ENCODE measurements at places on chromosomes 2 and 18.

DNA sequence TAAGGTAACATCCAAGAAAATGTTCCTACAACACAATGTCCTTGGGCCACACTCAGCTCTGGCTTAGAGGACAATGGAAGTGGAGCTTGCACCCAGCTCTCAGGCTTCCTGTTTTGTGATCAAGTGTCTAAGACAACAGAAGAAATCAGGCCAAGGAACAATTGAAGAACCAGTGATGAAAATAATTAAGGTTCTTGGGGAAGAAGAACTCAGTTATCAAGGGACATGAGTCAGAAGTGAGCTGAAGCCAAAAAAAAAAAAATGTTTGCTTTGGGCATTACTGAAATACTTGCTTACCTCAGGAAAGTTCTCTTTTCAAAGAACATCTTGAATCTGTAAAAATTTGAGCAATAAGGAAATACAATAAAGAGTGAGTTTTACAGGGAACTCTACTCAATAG is 299.0 kb downstream of the FBXO15 start:
- H3K27ac ChIP-seq = no peak overlapping the region
- peaks cover 3% of the 10 kb centered on the region for H3K4me1 ChIP-seq
- no peak for DNase-seq
- no peaks in the 10 kb centered on the region for H3K27me3 ChIP-seq

- H3K27ac ChIP-seq = peak overlapping the region; percentile 34
- H3K27me3 ChIP-seq = no peaks in the 10 kb centered on the region
- H3K36me3 ChIP-seq = no peaks in the 10 kb centered on the region
- no peak for DNase-seq
- H3K4me1 ChIP-seq = peaks cover 21% of the 10 kb centered on the region
- no peak overlapping the region for H3K4me3 ChIP-seq
These were observed 212.2 kb downstream of the TRIB2 start for GRCh38 chr2:12928775-12929401.

DNA sequence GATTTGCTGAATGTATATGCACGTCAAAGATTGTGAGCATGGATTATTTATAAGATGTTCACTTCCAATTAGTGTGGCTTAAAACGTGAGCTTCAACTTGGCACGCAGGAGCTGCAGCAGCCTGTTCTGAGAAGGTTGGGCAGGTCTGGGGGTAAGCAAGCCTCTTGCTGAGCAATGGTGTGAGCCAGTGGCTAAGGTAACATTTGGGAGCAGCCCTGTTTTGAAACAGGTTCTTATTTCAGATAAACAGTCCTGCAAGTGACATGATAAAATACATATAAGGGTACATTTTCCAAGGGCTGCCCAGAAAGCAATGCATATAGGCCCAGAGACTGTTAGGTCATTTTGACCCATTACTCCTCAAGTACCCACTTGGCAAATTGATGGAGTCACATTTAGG is 415.3 kb downstream of the ZNF521 start:
- no peak overlapping the region for H3K4me3 ChIP-seq
- no peaks in the 10 kb centered on the region for H3K36me3 ChIP-seq
- H3K4me1 ChIP-seq = no peaks in the 10 kb centered on the region

DNA sequence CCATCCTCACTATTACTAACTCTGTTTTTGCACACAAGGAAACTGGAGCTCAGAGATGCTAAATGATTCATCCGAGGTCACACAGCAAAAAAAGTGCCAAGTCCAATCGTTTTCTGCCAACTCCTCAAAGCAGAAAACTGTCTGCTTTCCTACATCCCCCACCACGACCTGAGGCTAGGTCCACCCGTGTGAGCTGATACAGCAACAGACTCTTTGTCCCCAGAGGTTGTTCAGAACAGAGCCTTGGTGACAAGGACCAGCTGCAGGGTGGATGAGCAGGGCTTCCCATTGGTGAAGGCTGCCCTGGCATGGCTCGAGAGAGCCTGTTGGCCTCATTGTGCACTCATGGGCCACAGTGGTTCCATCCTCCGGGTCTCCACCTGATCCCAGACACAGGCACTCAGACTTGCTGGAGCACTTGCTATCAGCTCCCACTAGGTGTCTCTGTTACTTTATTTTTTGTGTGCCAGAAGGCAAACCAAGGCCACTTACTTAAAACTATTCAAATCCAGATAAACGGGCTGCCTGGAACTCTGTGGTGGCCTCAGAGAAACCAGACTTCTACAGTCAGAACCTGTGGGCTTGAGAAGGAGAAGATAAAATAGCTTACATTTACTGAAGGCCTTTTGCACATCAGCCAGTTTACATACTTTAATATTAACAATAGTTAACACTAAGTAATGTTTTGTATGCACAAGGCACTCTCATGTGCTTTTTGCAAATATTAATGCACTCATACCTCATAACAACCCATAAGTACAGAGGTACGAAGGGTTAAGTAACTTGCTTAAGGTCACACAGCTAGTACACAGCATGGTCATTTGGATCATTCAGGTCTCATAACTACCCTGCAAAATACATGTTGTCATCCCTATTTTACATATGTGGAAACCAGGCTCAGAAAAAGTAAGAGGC is 62.9 kb upstream of the CTIF start:
- H3K4me1 ChIP-seq = no peaks in the 10 kb centered on the region
- no peak overlapping the region for H3K4me3 ChIP-seq
- H3K27ac ChIP-seq = no peak overlapping the region
- no peaks in the 10 kb centered on the region for H3K36me3 ChIP-seq
- no peaks in the 10 kb centered on the region for H3K27me3 ChIP-seq
- DNase-seq = peak; percentile 54

DNA sequence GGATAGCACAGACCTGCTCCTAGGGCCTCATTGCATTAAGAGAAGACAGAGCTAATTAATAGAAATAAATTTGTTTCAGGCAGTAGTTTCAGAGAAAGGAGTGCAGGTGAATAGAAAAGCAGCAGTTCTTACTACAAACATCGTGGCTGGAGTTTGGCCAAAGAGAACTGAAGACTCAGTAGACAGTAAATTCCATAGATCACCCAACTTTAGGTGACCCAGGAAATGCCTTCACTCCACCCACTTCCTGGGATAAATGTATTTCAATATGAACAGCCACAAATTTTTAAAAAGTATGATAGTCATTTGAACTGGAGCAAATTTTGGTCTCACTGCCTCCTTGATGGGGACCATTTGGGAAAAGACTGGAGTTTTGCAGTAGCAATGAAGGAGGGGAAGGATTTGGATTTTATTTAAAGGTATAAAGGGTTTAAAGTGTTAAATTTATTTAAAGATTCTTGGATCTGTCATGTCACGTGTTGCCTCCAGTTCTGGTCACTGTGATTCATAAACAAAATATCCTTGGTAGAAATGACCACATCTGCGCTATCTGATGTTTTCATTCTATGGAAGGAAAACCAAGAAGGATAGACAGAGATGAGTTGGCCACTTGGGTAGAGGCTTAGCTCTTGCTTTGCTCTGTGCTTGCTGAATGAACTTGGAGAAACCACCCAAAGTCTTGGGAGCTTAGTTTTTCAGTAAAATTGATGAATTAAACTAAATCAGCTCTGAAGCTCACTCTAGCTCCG is 390.2 kb downstream of the THSD7B start:
- no peaks in the 10 kb centered on the region for H3K4me1 ChIP-seq
- H3K36me3 ChIP-seq = no peaks in the 10 kb centered on the region
- H3K27ac ChIP-seq = no peak overlapping the region
- H3K27me3 ChIP-seq = no peaks in the 10 kb centered on the region

DNA sequence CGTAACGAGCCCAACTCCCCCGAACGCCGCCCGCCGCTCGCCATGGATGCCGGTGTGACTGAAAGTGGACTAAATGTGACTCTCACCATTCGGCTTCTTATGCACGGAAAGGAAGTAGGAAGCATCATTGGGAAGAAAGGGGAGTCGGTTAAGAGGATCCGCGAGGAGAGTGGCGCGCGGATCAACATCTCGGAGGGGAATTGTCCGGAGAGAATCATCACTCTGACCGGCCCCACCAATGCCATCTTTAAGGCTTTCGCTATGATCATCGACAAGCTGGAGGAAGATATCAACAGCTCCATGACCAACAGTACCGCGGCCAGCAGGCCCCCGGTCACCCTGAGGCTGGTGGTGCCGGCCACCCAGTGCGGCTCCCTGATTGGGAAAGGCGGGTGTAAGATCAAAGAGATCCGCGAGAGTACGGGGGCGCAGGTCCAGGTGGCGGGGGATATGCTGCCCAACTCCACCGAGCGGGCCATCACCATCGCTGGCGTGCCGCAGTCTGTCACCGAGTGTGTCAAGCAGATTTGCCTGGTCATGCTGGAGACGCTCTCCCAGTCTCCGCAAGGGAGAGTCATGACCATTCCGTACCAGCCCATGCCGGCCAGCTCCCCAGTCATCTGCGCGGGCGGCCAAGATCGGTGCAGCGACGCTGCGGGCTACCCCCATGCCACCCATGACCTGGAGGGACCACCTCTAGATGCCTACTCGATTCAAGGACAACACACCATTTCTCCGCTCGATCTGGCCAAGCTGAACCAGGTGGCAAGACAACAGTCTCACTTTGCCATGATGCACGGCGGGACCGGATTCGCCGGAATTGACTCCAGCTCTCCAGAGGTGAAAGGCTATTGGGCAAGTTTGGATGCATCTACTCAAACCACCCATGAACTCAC is 673 bp downstream of the PCBP1 start:
- no peaks in the 10 kb centered on the region for H3K27me3 ChIP-seq
- H3K36me3 ChIP-seq = no peaks in the 10 kb centered on the region
- H3K4me1 ChIP-seq = no peaks in the 10 kb centered on the region
- peak overlapping the region; percentile 99 for H3K27ac ChIP-seq
- peak overlapping the region; percentile 78 for H3K4me3 ChIP-seq
- DNase-seq = peak; percentile 56

DNA sequence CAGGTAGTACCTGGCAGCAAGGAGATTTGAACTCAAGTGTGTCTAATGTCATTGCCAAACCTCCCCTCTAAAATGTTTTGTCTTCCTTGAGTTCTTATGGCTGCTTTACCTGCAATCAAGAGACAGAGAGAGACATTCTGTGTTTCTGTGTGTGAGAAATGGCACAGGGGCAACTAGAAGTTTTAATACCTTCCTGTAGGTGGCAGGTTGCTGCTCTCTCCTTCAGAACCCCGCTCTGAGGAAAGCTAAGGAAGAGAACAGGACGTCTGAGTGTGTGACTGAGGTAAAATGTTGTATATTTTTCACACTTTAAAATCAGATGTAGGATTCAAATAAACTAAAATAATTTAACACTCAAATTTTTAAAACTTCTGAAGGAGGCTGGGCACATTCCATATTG is 19.2 kb downstream of the DTNA start:
- H3K4me3 ChIP-seq = no peak overlapping the region
- H3K36me3 ChIP-seq = no peaks in the 10 kb centered on the region
- no peaks in the 10 kb centered on the region for H3K4me1 ChIP-seq
- H3K27me3 ChIP-seq = no peaks in the 10 kb centered on the region

GRCh38 chr2:74025971-74026612 is 41.4 kb downstream of the TET3 start:
- no peak overlapping the region for H3K27ac ChIP-seq
- DNase-seq = no peak
- H3K4me1 ChIP-seq = no peaks in the 10 kb centered on the region
- no peaks in the 10 kb centered on the region for H3K36me3 ChIP-seq

- H3K4me3 ChIP-seq = peak overlapping the region; percentile 67
- peak overlapping the region; percentile 40 for H3K27ac ChIP-seq
- H3K4me1 ChIP-seq = peaks cover 12% of the 10 kb centered on the region
- no peaks in the 10 kb centered on the region for H3K36me3 ChIP-seq
- DNase-seq = no peak
These were observed 468 bp downstream of the UXS1 start for GRCh38 chr2:106193690-106193976.

GRCh38 chr18:4455113-4455811 is at the start of gene DLGAP1:
DLGAP1 (minus strand) TSS chr18:4455307.
- peak within 1 kb of the TSS; percentile 36 for H3K4me3 ChIP-seq

DNA sequence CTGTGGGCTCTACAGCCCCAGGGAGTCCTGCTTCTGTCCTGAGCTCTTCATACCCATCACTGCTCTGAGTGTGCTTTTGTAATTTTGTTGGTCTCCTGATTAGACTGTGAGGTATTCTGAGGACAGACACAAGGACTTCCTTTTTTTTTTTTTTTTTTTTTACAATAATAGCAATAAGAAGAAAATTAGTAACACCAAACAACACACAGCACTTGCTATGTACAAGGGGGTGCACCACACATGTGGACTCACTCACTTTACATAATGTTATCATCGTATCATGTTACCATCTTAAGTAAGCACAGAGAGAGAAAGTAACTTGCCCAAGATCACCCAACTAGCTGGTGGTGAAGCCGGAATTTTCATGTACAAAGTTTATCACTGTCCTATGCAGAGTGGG is 34.6 kb downstream of the MBP start:
- H3K4me3 ChIP-seq = no peak overlapping the region
- no peaks in the 10 kb centered on the region for H3K36me3 ChIP-seq
- no peaks in the 10 kb centered on the region for H3K27me3 ChIP-seq
- DNase-seq = no peak
- H3K27ac ChIP-seq = no peak overlapping the region

DNA sequence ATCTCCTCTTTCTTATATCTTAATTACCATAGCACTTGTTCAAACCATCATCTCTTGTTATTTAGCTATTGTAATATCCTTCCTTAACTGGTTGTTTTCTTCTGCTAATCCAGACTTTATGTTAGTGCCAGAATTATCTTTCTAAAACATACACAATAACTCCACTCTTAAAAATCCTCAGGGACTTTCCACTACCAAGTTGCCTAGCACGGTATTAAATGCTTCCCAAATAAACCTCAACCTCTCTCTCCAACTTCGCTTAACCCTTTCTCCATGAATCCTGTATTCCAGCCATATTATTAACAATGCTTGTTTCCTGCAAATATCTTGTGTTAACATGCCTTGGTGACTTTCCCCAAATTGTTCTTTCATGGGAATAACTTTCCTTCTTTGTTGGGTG is 84.5 kb downstream of the FAM228A start:
- no peak overlapping the region for H3K27ac ChIP-seq
- DNase-seq = no peak
- no peaks in the 10 kb centered on the region for H3K27me3 ChIP-seq
- H3K4me3 ChIP-seq = no peak overlapping the region
- H3K36me3 ChIP-seq = peaks cover 62% of the 10 kb centered on the region
- H3K4me1 ChIP-seq = no peaks in the 10 kb centered on the region

DNA sequence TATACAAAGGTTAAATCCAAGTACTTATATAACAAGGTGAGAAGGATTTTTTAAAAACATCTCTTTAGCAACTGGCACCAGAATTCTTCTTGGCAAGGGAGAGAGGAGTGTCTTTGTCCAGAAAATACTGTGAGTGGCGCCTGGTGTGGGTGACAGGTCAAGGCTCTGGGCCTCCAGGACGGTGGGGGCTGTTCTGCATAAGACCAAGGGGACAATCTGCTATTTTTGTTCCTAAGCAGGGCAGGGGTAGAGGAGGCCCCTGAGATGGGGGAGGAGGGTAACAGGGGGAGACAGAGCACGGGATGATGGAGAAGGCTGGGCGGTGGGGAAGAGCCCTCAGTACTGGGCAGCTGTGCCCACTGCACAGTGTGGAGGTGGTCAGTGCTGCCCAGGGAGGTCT is 51.6 kb upstream of the TAF1B start:
- H3K4me1 ChIP-seq = no peaks in the 10 kb centered on the region
- H3K36me3 ChIP-seq = no peaks in the 10 kb centered on the region
- H3K4me3 ChIP-seq = no peak overlapping the region
- DNase-seq = no peak
- H3K27ac ChIP-seq = no peak overlapping the region

GRCh38 chr2:69221512-69221911 is 165.5 kb downstream of the GFPT1 start:
- H3K27me3 ChIP-seq = no peaks in the 10 kb centered on the region
- DNase-seq = no peak
- no peaks in the 10 kb centered on the region for H3K36me3 ChIP-seq
- no peak overlapping the region for H3K4me3 ChIP-seq
- H3K27ac ChIP-seq = peak overlapping the region; percentile 50

- H3K4me3 ChIP-seq = no peak overlapping the region
- H3K4me1 ChIP-seq = no peaks in the 10 kb centered on the region
- DNase-seq = no peak
- no peaks in the 10 kb centered on the region for H3K36me3 ChIP-seq
- no peaks in the 10 kb centered on the region for H3K27me3 ChIP-seq
These were observed 86.4 kb downstream of the SKA1 start for GRCh38 chr18:50461251-50461650.

Data from tibial nerve (tissue), 4 donors.